ENCODE measurements at places on chromosomes 7 and 10. TPM values are rescaled to one million over a fixed set of nuclear protein-coding genes. Genes with fewer than 3 reads are reported as not detected.

DNA sequence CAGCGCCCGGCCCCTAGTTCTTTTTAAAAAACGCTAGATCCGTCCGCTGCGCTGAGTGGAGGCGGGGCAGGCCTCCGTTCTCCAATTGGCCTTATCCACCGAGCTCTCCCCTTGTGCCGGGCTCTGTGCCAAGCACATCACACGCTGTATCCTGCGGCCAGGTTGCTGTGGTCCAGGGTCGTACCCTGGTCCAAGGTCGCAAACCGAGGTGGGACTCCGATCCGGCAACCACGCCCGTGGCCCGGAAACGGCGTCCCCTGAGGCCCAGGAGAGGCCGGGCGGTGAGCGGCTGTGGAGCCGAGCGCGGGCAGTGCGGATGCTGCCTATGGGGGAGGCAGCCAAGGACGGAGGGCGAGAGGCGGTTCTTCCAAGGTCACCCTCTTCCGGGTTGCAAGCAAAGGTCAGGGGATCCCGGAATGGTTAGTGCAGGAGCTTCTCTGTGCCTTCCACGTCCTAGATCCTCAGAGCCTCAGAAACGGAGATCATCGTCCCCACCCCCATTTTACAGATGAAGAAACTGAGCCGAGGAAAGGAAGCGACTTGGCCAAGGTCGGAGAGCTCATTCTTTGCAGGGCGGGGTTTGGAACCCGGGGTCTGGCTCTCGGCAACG is 72.4 kb upstream of the LRRC4 start:
- DNase-seq = no peak

DNA sequence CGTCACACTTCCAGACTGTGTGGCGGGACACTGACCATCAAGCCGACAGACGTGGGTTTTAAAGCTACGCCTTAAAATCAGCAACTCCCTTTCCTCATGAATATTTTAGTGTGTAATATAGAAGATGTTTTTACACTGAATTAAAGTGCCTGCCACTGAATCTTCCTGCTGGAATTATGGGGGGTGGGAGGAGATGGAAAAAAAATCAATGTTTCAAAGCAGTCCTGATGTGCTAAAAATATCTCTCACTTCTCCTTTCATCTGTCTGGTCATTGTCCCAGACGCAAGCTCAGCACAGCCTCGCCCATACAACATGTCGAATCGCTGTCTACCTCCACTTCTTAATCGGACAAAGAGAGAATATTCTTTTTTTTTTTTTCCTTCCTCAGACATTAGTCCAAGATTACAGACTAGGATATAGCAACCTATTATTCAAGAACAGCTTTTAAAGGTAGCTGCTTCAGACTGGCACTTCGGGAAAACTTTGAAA is 165.1 kb upstream of the KLF14 start:
- DNase-seq = no peak

DNA sequence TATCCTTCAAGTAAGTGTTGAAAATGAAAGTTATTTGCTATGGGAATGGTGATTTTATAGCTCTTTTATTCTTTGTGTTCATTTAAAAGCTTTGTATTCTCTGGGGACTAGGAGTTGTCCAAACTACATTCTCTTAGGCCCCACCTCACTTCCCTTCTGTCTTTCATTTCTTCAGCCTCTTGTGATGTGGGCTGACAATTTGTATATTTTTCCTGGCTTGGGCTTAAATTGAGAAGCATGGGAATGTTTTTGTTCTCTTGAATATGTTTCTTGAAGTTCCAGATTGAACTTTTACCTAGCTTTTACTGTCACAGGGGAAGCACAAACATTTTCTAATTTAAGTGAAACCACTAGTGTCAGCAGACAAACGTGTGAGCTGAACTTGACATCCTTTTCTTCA is 27.9 kb downstream of the BBS9 start:
- no peak for DNase-seq

DNA sequence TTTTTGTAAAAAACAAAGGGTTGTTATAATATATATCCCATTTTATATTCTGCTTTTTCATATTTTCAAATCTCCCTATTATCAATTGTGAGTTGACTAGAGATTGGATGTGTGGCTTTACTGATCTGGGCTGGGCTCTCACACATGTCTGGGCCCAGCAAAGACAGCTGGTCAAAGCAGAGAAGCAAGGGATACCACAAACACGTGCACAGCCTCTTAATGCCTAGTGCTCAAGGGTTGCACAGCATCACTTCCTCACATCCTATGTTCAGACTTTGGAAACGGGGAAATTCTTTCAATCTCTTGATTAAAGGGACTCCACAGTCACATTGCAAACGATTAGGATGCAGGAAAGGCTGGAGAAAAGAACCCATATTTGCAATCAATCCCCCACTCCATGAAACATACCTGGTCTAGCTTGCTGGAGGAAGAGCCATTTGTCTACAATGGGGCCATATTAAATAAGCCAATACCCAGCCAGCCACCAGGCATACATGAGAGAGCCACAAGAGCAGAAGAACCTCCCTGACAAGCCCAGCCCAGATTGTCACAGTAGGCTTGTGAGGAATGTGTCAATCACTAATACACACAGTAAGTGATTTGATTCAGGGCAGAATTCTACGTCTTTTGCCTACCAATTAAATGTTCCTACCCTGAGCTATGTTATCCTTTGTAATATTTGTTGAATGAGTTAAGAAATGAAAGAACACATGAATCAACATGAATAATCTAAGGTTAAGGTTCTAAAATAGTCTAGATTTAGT is 431.2 kb downstream of the TNS3 start:
- no peak for DNase-seq

Gene FBXO24
- total RNA-seq = not detected

GRCh38 chr7:99386584-99387238 is 12.2 kb downstream of the ARPC1B start:
- no peak for DNase-seq

GRCh38 chr7:50628434-50629084 is 63.4 kb upstream of the DDC start:
- no peak for DNase-seq

Gene MSMB
- total RNA-seq = not detected

DNA sequence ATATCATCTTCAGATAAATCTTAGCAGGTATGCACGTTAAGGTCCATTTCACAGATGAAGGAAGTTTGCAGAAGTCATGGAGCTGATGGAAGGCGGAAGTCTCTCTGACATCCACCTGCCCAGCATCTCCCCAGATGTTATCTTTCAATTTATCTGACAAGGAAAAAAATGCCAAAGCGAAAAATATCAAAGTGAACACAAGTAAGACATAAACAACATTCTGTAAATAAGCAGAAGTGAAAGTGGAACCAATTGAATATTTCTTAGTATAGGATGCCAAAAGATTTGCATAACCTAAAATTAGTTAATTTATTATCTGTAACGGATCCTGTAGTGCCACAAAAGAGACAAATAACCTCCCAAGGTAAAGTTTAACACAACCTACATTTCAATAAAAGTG is 73.6 kb upstream of the NEBL start:
- no peak for DNase-seq

GRCh38 chr10:110443239-110444003 is 54.3 kb upstream of the DUSP5 start:
- DNase-seq = no peak

Gene GAD2
- total RNA-seq = not detected

GRCh38 chr7:125195156-125195555 is 265.5 kb upstream of the POT1 start:
- DNase-seq = no peak

GRCh38 chr7:134992626-134993179 is 6.4 kb downstream of the AGBL3 start:
- DNase-seq = no peak

Gene EGR2
- total RNA-seq = 4.3 TPM

- DNase-seq = no peak
These were observed 209.1 kb downstream of the TRIL start for GRCh38 chr7:28748933-28749584.

DNA sequence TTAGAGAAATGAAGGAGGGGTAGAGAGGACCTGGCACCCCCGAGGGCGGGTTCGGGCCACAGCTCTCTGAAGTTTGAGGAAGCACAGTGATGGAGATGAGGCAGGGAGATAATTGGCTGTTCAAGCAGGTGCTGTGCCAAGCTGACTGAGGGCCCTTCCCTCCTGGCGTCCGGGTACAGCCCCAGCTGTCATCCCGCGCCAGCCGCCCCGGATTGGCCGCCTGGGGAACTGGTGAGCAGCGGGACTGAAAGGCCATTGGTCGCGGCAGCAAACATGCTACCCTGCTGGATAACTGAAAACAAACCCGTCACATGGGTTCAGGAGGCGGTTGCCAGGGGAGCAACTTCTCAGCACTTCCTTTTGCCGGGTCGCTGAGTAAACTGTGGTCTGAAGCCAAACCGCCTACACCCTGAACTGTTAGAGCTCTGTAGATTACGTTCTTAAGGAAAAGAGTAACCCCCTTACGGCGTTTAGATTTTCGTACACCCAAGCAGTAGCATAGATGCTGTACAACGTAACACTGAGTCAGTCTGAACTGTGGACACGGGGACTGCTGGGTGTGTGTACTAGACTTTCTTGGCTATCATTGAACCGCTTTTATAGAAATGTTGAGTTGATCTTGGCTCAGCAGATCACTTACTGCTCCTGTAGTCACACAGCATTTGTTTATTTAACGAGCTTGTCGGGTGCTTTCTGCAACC is 1.3 kb downstream of the INSIG1 start:
- DNase-seq = peak; percentile 93

Gene MDH2
- 52.0 TPM for total RNA-seq

Gene FAM221A
- total RNA-seq = 18.1 TPM

- no peak for DNase-seq
These were observed 28.9 kb downstream of the CCM2 start for GRCh38 chr7:45028920-45029344.

- DNase-seq = no peak
These were observed 44.5 kb upstream of the PFKFB3 start for GRCh38 chr10:6158276-6158675.

Data from breast epithelium (tissue), 4 donors.